ENCODE measurements at places on chromosomes 1 and 21.

DNA sequence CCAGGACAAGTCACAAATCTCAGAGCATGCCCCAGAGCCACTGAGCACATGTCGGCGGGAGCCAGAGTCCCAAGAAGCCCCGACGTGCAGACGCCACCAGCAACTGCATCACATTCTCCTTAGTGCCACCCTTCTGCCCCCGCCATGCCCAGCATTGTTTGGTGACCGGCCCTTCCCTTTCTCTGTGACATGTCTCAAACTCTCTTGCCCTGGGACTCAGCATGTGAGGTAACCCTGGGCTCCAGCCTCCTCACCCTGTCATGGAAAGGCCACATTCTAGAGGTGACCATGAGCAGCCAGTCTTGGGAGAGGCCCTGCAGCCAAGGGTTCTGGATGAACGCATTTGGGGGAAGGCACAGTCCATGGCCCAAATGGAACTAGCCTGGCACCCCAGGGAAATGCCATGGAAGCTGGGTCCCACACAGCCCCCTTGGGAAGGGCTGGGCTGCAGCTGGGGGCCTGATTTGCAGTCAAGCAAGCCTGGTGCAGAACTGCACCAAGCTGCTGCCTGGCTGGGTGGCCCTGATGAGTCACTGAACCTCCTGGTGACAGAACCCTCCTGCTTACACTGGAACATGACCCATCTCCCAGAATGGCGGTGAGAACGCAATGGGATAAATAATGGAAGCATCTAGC, 94.4 kb downstream of the ITPKB start:
- DNase-seq = no peak

DNA sequence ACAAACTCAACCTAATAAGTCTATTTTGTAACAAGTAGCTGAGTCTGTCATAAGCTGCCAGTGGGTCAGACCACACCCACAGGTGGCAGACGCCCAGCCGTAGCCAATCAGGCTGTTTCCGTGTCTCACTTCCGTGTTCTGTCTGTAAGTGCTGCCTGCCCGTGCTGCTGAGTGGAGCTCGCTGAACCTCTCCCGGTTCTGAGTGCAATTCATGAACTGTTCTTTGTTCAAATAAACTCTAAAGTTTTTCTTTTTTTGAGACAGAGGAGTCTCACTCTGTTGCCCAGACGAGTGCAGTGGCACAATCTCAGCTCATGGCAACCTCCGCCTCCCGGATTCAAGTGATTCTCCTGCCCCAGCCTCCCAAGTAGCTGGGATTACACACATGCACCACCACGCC, 25.1 kb downstream of the POFUT2 start:
- DNase-seq = no peak

DNA sequence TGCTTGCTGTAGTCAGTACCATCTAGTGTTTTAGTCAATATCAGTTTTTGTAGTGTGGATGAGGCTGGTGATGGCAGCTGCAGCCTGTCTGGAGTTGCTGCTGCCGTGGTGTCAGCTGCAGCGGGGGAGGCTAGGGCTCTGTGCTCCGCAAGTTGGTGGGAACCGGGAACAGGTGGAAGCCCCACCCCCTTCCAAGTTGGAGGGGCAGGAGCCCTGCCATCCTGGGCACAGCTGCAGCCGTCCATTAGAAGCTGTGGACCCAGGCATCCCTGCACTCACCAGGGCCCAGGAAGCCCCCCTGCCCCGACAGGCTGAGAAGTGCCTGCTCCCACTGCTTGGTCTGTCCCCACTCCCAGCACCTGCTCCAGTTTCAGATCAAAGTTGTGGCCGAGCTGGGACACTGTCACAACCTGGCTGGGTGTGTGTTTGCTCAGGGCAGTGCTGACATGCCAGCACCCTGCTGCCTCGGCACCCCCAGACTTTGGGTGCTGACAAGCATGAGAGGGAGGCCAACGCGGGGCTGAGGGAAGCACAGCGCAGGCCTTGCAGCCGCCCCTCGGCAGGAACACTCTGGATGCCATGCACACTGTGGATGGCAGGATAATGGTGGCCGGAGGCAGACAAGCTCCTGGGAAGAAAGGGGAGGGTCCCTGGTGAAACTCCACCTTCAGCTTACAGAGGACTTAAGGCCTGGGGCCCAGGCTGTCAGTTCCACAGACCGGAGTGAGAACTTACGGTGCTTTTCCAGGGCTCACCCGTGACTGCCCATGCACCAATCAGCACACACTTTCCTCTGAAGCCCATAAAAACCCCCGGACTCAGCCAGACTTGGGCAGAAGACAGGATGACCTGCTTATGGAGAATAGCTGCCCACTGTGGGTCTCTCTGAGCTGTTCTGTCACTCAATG, 86.9 kb downstream of the ADARB1 start:
- DNase-seq = no peak

DNA sequence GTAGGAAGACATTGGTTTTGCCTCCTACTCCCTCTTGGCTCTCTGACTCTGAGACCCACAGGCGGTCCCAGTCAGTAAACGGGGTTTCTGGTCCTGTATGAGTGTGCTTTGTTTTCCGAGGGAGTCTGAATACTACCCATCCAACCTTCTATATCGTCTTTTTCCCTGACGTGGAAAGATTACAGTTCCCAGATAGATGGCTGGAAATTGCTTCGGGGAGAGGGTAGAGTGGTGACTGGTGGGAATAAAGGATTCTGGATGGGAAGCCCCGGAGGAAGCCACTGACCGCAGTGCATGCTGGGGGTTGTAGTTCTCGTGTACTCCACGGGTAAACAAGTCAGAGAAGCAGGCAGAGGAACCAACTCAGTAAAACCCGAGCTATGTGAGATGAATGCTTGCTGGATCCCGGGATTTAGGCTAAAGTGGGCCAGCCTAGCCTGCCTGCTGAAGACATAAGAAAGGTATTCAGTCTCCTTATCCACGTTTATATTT, 66.2 kb upstream of the IRF2BP2 start:
- peak; percentile 48 for DNase-seq

GRCh38 chr1:28229996-28230395, 2.8 kb downstream of the DNAJC8 start:
- no peak for DNase-seq

GRCh38 chr21:25822981-25823380, 88.2 kb downstream of the GABPA start:
- no peak for DNase-seq

DNA sequence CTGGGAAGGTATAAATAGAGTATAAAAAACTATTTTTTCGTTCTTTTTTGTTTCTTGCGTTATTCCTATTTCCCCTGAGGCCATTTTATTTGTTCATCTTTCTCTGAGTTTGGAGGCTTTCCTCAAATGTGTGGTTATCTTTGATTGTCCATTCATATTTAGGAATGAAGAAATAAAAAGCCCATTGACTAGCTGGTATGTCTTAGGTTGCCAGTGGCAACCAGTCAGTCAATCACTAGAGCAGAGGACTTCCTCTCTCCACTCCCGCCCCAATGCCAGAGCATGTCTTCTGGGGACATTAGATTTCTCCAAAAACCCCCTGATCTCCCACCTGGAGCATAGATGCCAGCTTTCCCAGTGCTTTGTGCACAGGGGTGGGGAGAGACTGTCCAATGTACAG, 20.7 kb upstream of the FOXE3 start:
- no peak for DNase-seq

- DNase-seq = no peak
Measured at GRCh38 chr1:187270256-187270655, 441.5 kb downstream of the PLA2G4A start.

GRCh38 chr1:198696211-198696610, 57.4 kb downstream of the PTPRC start:
- no peak for DNase-seq

GRCh38 chr1:87644579-87645190, 316.0 kb downstream of the LMO4 start:
- DNase-seq = no peak

DNA sequence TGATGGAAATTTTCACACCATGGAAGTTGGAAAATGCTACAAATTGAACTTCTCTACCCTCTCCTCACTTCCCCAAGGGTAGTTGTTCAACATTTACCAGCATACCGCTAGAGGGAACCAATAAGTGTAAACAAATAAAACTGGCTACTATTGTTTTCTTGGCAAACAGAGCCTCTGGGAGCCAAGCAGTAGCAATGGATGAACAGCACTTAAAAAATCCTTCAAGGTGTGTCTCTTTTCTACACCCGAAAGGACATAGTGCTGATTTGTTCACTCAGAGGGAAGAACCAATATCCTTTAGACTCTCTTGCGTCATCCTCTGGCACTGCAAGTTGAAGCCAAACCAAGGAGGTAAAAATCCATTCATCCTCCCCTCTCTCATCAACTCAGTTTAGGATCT, 161.5 kb downstream of the TBX15 start:
- no peak for DNase-seq

DNA sequence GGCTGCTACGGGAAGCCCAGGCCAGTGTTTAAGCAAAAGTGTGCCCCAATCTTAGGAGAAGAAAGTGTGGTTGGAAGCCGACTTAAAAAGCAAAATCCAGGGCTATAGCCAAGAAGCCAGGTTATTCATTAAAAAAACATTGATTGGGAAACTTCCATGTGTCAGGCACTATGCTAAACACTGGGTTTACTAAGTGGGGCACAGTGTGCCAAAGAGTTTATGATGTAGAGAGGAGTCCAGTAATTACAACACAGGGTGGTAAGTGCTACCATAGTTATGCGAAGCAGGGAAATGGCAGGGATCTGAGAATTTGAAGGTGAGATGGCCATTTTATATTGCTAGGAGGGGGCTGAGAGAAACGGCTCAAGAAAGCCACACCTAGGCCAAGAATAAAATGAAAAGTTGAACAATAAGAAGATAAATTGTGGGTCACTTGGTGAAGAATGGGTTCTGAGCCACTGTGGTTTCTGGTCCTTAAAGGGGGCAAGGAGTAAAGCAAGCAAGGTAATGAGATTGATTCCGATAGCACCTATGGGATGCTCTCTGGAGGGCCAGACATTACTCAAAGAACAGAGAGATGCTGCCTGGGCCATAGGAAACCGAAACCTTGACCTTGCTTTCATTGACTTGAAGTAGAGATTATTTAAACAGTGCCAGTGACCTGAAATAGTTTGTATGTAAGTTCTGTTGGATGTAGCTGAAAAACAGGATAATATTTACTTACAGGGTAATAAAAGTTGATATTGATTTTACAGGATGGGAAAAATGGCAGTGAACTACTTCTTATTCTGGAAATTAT, 177.8 kb downstream of the GIPC2 start:
- no peak for DNase-seq

GRCh38 chr1:175597969-175598765, 145.2 kb downstream of the TNR start:
- DNase-seq = peak; percentile 25

DNA sequence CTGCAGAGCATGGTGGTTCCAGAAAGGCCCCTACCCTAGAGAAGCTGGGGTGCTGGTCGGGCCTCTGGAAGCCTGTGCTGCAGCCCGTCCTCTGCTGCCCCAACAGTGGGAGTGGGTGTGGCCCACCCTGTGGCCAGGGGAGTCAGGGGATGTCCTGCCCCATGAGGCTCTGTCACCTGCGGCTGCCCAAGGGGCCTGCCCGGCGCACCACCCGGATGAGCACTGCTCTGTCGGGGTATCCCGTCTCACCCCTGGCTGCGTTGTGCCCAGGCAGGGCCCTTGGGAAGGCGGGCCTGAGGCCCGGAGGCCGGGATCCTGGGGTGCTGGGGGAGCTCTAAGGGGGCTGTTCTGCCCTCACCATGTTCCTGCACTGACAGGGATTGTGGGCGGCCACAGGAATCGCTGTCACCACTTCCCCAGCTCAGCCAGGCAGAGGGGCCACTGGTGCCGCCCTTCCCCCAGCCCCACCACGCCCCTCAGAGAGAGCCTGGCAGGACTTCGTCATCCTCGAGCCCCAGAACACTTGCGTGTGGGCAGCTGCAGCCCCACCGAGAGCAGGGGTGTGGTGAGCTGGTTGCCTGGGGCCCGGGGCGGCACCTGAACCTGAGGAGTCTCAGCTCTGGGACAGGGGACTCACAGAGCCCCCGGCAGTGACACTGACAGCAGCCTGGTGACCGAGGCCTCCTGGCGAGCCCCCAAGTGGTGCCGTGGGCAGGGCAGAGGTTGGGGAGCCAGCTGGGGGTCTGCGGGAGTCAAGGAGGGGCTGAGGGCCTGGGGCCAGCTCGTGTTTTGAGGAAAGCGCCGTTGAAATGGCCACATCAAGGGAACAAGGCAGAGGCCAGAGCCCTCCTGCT, 20.2 kb downstream of the PANK4 start:
- DNase-seq = no peak
